Activated T-helper 9 cell treated with anti-CD3 and anti-CD28 coated beads, Interleukin-2, amount 50 U/mL, for 16 hours (primary cell): ENCODE measurements at places on chromosomes 7 and 10.

- DNase-seq: no peak
Observed at GRCh38 chr10:99758211-99758891, 24.1 kb upstream of the ABCC2 start.

DNA sequence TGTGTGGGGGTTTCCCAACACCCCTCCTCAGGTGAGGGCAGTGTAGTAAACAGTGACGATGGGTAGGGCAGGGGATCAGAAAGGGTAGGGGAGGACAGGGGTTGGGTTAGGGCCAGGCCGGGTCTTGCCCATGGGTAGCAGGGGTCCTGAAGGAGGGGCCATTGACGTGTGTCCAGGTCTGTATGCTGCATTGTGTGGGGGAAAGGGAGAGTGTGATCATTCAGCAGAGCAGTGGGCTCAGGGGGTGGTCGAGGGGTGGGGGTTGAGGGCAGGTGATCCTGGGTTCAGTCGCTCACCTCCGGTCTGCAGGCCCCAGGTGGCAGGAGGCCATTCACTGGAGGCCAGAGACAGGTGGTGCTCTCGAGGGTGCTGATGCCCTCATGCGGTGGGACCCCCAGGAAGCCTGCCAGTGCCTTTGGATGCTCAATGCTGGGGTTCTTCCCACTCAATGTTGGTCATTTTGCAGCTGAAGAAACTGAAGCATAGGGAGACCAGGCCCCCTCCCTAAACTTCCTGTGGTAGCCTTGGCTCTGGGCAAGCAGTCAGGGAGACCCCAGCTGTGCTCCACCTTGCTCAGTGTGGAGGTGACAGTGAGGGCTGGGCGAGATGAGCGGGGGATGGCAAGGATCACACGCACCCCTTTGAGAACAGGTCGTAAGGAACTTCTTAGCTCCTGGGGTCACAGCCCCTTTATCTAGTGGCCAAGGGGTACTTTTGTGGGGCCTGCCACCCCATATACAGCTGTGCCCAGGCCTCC is 48.8 kb upstream of the CAMK2B start:
- no peak for DNase-seq

GRCh38 chr10:116099023-116099420 is 174.0 kb downstream of the GFRA1 start:
- DNase-seq: no peak

GRCh38 chr7:132207782-132208181 is 368.5 kb downstream of the PLXNA4 start:
- DNase-seq: no peak

GRCh38 chr10:14124941-14125340 is 205.8 kb downstream of the FRMD4A start:
- DNase-seq: no peak

- DNase-seq: no peak
Observed at GRCh38 chr10:129780198-129780597, 183.9 kb downstream of the EBF3 start.

DNA sequence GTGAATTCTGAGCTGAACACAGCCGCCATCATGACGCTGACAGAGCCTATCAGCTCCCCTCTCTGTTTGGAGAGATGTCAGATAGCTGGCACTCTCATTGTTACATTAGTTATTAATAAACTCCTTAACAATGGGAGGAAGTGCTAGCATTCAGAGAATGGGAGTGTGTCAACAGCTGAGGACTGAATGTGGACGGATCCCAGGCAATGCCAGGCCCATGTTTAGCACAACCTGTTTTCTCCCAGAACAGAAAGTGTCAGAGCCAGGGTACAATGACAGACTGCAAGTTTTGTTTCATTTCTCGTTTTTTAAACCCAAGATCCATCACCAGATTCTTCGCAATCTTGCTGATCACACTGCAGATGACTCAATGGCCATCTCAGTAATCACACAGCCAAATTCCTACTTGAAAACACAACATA is 99.6 kb downstream of the PRPF18 start:
- DNase-seq: no peak

- no peak for DNase-seq
Observed at GRCh38 chr10:126903656-126904360, 1.4 kb upstream of the DOCK1 start.

- DNase-seq: no peak
Observed at GRCh38 chr10:1183701-1184100, 127.5 kb downstream of the WDR37 start.

DNA sequence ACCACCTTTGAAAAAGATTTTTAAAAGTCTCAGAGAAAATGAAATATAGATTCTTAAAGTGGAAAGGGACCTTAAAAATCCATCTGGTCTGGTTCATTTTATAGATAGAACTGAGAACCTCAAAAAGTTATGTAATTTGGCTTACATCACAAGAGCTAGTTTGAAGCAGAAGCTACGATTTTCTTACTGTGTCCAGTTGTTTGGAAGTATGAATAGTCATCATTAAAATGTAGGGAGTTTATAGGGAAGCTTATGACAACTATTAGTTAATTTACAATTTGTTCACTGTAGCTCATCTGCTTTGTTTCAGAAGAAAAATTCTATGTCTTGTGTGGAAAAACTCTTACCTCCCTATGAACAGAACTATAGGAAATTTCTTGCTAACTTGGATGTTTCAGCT is 26.9 kb downstream of the ZEB1 start:
- no peak for DNase-seq

- DNase-seq: no peak
Observed at GRCh38 chr7:23115991-23116390, 10.4 kb downstream of the KLHL7 start.

DNA sequence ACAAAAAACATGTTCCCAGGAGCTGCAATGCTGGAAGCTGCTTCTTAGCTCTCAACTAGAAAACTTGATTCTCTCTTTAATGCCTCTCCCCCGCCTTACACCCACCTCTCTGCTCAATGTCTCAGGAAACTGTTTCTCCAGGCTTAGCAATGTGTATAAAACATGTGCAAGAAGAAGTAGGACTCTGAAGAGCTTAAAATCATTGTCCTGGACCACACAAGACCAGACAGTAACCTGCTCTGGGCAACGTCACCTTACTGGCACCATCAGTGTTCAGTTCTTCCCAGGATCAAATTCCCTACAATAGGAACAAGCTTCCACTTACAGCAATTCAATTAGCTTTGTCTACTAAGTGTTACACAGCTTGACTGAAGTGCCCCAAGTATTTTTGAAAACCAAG is 104.9 kb downstream of the RAPGEF5 start:
- DNase-seq: no peak

GRCh38 chr7:26197153-26198115 is 3.1 kb downstream of the HNRNPA2B1 start:
- no peak for DNase-seq

DNA sequence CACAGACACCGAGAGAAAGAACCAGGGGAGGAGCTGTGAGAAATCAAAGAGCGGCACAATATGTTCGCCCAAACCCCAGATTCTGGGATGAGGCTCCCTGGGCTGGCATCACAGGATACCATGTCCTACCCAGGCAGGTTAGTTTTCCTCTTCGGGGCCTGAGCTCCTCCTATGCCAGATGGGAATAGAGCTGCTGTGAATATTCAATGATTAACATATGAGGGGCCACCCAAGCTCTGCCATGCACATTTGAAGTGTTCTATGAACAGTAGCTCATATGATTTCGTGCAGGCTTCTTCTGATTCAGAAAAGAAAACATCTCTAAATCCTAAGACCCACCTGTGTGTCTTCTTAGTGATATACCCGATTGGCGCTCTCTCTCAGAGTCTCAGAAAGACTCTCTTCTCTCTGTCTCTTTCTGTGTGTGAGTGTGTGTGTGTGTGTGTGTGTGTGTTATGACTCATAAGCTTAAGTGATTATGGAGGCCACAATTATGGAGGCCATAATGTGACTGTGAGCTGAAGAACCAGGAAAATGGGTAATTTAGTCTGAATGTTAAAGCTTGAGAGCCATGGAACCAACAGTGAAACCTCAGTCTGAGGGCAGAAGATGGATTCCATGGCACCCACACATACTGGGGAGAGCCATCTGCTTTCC is 220.5 kb downstream of the KLF6 start:
- DNase-seq: no peak

DNA sequence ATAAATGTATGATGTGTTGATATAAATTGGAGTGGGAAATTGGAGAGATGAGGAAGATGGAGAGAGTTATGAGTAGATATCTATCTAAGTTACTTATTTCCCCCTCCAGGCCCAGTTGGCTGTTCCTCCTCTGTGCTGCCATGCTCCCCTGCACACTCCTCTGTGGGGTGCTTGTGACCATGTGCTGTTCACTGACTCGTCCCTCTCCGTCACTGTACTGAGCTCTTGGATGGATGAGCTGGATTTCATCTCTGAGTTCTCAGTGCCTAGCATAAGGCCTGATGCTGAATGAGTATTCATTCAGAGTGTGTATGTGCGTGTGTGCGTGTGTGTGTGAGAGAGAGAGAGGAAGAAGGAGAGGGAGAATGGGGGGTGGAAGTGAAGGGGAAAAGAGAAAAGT is 14.5 kb downstream of the OR9A2 start:
- DNase-seq: no peak

DNA sequence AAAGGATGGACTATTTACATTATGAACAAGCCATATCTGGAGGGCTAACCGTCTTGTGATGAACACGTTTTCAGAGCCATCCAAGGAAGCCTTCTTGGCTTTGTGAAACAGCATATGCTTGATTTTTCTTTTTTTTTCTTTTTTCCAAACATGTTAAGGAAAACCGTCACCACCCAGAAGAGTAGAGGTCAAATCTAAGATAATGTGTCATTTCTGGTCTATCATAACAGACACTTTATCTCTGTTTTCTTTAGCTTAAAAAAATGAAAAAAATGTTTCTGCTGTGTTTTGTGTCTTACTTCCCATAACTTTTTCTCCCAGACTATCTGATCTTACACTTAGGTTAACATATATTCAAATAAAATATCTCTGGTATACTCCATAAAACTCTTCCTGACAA is 76.1 kb upstream of the DGKB start:
- DNase-seq: no peak

- DNase-seq: no peak
Observed at GRCh38 chr7:143429770-143430698, 13.2 kb upstream of the TAS2R60 start.

GRCh38 chr10:83723080-83723479 is 416.2 kb upstream of the GHITM start:
- no peak for DNase-seq

DNA sequence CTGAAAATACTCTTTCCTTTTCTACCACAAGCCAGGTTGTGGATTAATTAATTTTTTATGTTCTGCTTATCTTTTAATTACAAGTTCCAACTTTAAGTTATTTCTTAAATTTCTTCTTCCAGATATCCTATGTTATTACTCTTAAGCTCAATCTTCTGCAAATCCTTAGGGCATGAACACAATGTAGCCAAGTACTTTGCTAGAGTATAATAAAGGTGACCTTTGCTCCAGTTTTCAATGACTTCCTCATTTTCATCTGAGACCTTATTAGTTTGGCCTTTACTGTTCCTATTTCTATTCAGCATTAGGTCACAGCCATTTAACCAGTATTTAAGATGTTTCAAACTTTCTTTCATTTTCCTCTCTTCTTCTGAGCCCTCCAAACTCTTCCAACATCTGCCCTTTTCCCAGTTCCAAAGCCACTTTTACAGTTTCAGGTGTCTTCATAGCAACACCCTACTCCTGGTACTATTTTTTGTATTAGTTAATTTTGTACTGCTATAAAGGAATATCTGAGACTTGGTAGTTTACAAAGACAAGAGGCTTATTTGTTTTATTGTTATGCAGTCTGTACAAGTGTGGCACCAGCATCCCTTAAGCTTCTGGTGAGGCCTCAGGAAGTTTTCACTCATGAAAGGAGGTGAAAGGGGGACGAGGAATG is 886.2 kb upstream of the GHITM start:
- DNase-seq: no peak

GRCh38 chr10:33365871-33366411 is 31.5 kb upstream of the NRP1 start:
- DNase-seq: no peak

DNA sequence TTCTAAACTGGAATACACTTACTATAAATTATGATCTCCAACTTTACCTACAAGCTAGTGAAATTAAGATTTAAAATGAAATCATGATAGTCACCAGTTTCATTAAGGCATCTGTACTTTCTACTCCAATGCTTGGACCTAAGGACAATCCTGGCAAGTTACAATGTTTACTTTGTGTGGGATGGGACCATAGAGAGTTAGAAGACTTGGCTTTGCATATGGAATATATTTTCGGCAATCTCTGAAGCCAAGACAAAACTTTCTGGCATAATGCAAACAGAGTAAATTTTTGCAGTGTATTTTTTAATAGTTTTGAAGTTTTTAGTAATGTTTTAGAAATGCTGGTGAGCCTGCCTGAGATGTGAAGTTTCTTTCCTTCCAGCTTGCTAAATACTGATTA is 248.9 kb downstream of the ABCA13 start:
- no peak for DNase-seq

DNA sequence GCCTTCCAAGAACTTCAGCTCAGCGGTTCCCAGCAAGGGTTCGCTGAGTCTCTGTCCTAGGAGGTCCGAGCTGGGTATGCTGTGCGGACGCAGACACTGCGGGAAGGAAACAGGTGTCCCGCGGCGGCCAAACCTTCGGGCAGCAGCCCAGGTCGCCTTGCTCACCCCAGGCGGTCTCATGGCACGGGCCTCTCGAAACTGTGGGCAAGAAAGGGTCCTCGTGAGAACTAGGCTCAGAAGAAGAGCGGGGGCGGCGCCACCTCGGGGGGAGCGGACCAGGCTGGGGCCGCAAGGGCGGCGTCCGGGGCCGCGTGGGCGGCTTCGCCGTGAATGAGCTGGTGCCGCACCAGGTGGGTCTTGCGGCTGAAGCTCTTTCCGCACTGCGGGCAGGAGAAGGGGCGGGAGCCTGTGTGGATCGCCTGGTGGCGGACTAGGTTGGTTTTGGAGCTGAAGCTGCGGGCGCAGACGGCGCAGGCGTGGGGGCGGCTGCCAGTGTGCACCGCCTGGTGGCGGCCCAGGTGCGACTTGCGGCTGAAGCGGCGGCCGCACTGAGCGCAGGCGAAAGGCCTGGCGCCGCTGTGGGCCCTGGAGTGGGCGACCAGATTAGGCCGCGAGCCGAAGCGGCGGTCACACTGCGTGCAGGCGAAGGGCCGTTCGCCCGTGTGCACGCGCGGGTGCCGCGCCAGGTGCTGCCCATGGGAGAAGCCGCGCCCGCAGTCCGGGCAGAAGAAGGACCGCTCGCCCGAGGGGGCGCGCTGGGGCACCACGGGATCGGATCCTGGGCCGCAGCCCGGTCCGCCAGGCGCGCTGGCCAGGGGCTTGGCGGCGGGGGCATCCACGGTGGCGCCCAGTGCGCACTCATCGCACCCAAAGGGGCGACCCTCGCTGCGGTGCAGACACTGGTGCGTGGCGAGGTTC is 8.6 kb downstream of the ZNF467 start:
- DNase-seq: no peak

DNA sequence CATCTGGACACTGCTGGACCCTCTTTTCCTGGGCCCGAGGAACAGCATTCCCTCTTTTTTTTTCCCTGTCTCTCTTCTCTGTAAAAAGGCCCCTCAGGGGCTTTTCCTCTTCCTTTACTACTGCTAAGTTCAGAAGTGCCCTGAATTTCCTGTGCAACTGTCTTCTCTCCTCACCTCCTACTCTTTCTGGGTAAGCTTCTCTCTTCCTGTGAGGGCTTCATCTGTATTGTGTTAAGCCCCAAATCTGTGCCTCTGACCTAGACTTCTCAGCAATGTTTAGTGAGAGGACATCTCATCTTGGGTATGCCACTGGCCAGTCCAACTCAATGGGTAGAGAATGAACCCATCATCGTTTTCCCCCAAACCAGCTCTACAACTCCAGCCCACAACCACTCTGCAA is 174.2 kb downstream of the PTEN start:
- no peak for DNase-seq

GRCh38 chr7:45915606-45916005 is 5.5 kb downstream of the IGFBP3 start:
- no peak for DNase-seq
